ENCODE measurements at places on chromosomes 11 and 22.

DNA sequence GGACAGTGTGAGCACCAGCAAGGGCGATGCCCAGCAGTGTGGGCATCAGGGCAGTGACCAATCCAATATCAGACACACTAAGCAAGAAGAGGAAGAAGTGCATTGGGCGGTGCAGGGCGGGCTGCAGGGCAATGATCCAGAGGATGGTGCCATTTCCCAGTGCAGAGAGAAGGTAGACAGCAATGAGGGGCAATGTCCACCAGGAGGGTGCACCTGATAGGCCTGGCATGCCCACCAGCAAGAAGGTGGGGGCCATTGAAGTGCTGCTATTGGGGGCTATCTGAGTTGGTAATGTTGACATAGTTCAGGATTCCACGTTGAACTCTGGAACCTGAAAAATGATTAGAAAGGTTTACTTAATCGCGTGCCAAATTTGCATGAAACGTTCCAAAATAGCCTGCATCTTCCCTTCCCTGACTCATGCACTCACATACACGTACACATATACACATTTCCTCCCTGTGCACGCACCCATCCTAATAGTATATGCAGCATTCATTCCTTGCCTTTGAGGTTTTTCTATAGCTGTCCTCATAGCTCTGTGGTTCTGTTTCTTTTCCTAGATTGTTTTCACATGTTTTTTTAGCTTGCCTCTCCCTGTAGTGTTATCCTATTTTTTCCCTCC is at the start of gene OR51S1:
Gene OR51S1 (minus strand): TSS at position 301 of the 625 bp plus-strand sequence. CDS start 0 bp downstream, at position 301.
- DNase-seq = no peak

GRCh38 chr11:9529334-9529650 is 44.2 kb upstream of the WEE1 start:
- no peak for DNase-seq

- no peak for DNase-seq
Observed at GRCh38 chr22:33465554-33465953, 407.4 kb upstream of the SYN3 start.

GRCh38 chr11:125214601-125215565 is 50.3 kb downstream of the PKNOX2 start:
- DNase-seq = peak; percentile 5

DNA sequence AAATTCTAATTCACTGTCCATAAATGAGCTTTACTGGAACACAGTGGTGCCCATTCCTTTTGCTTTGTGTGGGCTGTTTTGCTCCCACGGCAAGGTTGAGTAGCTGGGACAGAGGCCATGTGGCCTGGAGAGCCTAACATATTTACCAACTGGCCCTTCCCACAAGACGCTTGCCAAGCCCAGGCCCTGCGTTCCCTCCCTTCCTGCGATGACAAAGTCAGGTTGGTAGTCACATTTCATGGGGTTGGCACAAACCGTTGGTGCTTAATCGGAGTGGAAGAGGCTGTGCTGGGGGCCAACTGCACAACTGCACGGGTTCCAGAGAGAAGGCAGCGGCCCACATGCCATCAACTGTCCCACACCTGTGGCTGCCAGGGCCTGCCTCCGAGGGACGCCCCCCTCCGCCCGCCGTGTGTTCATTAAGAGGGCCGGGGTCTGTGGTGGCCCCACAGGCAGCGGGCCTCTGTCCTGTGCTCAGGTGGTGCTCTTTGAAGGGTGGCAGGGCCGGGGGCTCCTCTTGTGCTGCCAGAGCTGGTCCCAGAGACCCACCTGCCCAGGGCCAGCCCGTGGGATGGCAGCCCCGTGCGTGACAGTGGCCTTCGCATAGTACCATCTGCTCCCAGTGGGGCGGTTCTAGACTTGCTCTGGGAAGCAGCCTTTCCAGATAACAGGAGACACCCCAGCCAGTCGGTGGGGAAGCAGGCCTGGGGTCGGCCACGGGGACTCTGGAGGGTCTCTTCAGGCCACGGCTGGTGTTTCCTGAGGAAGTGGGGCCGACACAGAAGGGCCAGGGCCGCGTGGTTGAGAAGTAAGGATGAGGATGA is 81.5 kb upstream of the CLDN5 start:
- DNase-seq = no peak

DNA sequence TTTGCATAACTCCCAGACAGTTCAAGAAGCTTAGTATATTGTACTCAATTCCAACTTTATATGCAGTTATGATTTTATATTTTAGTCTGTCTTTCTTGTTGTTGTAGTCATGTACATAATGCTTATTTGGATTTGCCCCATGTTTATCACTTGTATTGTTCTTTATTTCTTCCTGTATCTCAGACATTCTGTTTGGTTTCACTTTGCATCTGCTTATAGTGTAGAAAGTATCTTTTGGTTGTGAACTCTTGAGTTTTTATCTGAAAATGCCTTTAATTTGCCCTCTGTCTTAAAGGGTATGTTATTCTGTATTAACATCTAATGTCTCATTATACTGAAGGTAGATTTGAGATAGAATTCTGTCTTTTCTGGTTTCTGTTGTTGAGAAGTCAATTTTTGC is 275.4 kb downstream of the DYNC2H1 start:
- no peak for DNase-seq

GRCh38 chr11:88357323-88358039 is 19.9 kb upstream of the CTSC start:
- DNase-seq = no peak

DNA sequence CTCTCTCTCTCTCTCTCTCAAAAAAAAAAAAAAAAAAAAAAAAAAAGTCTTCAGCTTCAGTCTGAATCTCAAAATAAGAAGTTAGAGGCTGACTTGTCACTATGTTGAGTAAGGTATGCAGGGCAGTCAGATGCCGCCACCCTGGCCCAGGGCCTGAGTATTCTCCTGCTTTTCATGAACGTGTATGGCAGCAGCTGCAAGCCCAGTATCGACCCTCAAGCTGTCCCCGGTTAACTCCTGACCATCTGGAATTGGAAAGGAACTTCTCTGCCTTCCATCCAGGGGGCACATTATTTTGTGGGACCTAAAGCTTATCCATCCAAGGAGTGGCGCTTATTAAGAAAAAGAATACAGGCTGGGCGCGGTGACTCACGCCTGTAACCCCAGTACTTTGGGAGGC is 11.4 kb downstream of the MRGPRD start:
- no peak for DNase-seq

Data from stromal cell of bone marrow (primary cell).